ENCODE measurements at places on chromosomes 12 and 14. TPM values are rescaled to one million over a fixed set of nuclear protein-coding genes. Genes with fewer than 3 reads are reported as not detected.
A peak's percentile ranks its signal among the peaks of the same experiment; 100 is the strongest.

DNA sequence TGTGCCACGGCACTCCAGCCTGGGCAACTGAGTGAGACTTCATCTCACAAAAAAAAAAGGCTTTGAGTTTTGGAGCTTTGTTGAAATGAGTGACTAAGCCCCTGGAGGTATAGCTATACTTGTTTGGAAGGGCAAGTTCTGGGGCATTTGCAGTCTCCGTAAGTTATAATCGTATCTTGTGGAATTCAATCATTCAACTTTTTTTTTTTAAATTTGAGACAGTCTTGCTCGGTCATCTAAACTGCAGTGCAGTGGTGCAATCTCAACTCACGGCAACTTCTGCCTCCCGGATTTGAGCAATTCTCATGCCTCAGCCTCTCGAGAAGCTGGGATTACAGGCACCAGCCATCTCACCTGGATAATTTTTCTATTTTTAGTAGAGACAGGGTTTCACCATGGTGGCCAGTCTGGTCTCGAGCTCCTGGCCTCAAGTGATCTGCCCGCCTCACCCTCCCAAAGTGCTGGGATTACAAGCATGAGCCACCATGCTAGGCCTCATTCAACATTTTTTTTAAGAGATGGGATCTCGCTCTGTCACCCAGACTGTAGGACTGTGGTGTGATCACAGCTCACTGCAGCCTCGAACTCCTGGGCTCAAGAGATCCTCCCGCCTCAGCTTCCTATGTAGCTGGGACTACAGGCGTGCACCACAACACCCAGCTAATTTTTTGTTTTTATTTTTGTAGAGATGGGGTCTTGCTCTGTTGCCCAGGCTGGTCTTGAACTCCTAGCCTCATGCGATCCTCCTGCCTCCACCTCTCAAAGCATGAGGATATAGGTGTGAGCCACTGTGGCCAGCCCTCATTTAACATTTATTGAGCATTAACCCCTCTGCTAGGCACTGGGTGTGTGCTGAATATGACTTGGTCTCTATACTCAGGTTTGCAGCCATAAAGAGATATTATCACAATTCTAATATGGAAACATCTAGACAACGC lies 133.7 kb upstream of the MAP1LC3B2 start:
- H3K4me1 ChIP-seq: no peaks in the 10 kb centered on the region
- no peak overlapping the region for H3K4me3 ChIP-seq
- no peak for DNase-seq
- H3K36me3 ChIP-seq: no peaks in the 10 kb centered on the region
- H3K27ac ChIP-seq: no peak overlapping the region

DNA sequence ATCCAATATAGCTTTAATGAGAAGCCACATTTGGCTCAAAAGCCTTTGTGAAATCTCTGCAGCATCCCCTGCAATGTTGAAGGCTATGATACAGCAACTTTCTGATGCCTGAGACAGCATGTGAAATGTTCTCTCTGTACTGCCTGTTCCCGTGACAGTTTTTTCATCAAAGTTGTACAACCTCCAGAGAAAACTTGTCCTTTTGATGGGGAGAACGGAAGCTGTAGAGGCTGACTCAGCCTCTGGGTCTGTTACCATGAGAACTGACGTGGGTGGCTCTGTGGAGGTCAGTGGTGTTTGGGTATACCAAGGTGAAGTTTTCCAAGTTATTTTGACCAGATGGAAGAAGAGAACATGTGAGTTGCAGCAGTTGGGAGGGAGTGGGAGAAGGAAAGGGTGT lies 17.0 kb downstream of the SLC4A8 start:
- no peaks in the 10 kb centered on the region for H3K36me3 ChIP-seq
- no peak overlapping the region for H3K27ac ChIP-seq
- no peak overlapping the region for H3K4me3 ChIP-seq
- DNase-seq: no peak
- no peaks in the 10 kb centered on the region for H3K27me3 ChIP-seq

GRCh38 chr14:72982146-72982708 lies 44.7 kb downstream of the ZFYVE1 start:
- H3K4me1 ChIP-seq: no peaks in the 10 kb centered on the region
- H3K4me3 ChIP-seq: no peak overlapping the region
- H3K27ac ChIP-seq: no peak overlapping the region
- H3K27me3 ChIP-seq: no peaks in the 10 kb centered on the region
- no peak for DNase-seq

GRCh38 chr14:105411985-105412770 lies 7.4 kb upstream of the MTA1 start:
- DNase-seq: no peak
- H3K27me3 ChIP-seq: no peaks in the 10 kb centered on the region
- peaks cover 7% of the 10 kb centered on the region for H3K4me1 ChIP-seq
- no peak overlapping the region for H3K27ac ChIP-seq
- H3K36me3 ChIP-seq: no peaks in the 10 kb centered on the region

DNA sequence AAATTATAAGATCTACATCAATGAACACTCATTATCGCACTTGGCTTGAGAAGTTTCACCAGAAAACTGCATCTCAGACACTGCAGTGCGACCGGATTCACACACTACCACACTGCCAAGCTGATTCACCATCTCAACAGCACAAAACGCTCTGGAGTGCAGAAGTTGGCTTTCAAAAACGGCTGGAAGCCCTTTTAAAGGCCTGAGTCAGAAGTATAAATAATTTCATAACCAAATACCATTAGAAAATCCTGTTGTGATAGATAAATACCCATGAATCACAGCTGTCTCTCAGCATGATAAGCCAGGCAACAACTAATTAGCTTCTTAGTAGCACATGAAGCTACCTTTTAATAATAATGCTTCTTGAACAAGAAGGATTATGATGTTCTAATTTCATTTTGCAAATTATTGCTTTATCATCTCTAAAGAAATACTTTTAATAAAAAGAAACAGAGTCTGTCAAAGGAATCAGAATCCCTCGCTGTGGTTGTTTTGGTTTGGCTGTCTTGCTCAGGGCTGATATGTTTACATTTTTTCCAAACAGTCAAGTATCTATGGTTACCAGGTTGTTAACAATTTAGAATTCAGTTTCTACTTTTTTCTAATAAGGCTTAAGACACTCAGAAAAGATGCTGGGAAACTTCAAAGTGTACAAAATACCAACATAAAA lies 51.2 kb downstream of the SLC2A13 start:
- no peak overlapping the region for H3K4me3 ChIP-seq
- H3K36me3 ChIP-seq: no peaks in the 10 kb centered on the region
- H3K27ac ChIP-seq: no peak overlapping the region
- no peaks in the 10 kb centered on the region for H3K27me3 ChIP-seq

DNA sequence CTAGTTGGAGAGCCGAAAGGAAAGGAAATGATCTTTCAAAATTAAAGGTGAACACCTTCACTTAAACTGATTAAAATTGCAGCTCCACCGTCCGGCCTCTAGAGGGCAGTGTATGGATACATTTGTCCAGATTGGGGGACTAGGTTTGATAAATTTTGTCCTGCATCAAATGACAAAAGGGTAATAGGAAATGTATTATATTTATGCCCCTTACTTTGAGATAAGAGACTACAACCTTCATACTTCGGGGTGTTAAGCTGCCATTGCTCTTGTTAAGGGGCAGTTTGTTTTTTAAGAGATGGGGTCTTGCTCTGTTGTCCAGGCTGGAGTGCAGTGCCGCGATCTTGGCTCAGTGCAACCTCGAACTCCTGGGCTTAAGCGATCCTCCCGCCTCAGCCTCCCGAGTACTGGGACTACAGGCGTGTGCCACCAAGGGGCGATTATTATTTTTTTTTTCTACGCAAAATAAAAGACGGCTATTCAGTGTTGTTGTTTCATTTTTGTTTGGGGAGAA lies 818 bp upstream of the SUOX start:
- peaks cover 25% of the 10 kb centered on the region for H3K36me3 ChIP-seq
- peak; percentile 64 for DNase-seq
- H3K27ac ChIP-seq: peak overlapping the region; percentile 72
- peaks cover 13% of the 10 kb centered on the region for H3K4me1 ChIP-seq
- no peaks in the 10 kb centered on the region for H3K27me3 ChIP-seq

DNA sequence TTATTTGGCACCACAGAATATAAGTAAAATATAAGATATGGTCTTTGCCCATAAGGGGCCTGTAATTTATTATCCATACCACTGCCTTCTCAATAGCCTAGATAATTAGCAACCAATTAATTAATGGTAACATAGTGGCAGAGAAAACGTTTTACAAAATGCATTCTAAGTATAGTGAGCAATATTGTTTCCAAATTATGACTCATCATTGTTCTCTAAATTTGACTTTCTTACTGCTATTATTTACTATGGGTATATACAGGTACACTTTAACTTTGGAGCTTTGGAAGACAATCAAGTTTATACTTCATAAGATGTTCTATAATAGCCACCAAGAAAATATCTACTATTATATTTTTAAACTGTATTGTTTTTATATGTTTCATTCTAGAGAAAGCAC lies 26.7 kb downstream of the DCP1B start:
- H3K4me1 ChIP-seq: peaks cover 13% of the 10 kb centered on the region
- no peaks in the 10 kb centered on the region for H3K27me3 ChIP-seq
- no peak overlapping the region for H3K27ac ChIP-seq

DNA sequence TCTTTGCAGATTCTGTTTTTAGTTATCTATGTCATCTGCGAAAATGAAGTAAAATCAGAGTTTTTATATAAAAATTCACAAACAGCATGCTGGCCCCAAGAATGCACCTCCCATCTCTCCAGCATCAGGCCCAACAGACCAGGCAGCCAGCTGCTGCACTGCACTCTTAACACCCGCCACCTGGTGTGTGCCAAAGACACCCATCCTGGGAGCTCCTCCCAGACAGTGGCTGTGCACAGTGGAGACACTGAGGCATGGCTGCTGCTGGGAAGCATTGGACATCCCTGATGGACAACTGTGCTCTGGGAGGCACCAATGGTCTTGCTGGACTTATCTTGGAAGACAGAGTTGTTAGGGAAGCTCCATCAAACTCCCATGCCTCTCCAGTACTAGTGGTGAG lies 817.2 kb downstream of the TMEM121 start:
- no peak overlapping the region for H3K27ac ChIP-seq
- DNase-seq: no peak
- no peaks in the 10 kb centered on the region for H3K36me3 ChIP-seq

DNA sequence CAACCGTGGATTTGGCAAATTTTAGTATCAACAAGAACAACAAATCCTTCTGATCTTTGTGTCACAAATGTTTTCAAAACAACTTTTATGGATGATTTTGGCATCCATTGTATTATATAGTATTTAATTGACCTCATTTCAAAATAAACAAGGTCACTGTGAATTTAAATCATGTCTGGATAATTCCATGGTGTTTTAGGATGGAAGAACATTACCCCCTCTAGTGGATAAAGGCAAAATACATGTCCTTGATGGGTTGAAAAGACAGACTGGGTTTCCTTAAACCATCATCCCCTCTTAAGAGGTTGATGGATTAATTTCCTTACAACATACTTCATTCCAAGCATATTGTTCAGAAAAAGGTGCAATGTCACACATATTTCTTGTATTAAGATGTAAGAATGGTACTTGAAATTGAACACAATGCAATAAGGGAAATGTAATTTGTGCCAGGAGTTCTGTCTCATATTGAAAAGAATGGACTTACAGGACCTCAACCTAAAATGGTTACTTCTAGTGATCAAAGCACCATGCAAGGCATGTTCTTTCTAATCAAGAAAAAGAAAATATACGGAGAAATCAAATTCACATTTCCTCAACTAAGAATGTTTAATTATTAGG lies 352.0 kb downstream of the BCAT1 start:
- H3K27me3 ChIP-seq: no peaks in the 10 kb centered on the region
- no peak for DNase-seq

SMOC1 gene
- total RNA-seq: 3.6 TPM

SIX4 gene
- total RNA-seq: 5.8 TPM
